Activated CD4-positive, alpha-beta T cell treated with anti-CD3 and anti-CD28 coated beads, Interleukin-2, amount 50 U/mL, for 48 hours (primary cell): ENCODE measurements at places on chromosomes 4 and X.

- no peak for DNase-seq
Measured at GRCh38 chr4:111934314-111934713, 210.9 kb upstream of the FAM241A start.

DNA sequence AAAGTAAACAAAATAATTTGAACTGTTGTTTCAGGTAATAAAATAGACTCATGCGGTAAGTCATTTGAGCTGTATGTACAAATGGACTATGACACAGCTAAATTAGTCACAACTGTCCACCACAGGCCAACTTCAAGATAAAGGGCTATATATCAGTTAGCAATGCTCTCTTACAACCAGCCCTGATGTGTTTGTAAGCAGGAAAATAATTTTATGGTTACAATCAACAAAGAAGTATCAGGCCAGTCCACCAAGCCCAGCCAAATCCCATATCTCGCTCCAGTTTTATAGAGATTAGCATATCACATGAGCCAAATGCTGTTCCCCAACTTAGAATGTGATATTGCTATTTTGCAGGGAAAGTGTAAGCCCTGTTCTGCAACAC lies 511 bp upstream of the DUSP21 start:
- no peak for DNase-seq

- DNase-seq = no peak
Measured at GRCh38 chr4:95450294-95450693, 98.5 kb downstream of the UNC5C start.

- no peak for DNase-seq
Measured at GRCh38 chrX:30951003-30951402, 61.9 kb upstream of the TAB3 start.

GRCh38 chr4:91448668-91449330 lies 855.0 kb upstream of the GRID2 start:
- DNase-seq = no peak

DNA sequence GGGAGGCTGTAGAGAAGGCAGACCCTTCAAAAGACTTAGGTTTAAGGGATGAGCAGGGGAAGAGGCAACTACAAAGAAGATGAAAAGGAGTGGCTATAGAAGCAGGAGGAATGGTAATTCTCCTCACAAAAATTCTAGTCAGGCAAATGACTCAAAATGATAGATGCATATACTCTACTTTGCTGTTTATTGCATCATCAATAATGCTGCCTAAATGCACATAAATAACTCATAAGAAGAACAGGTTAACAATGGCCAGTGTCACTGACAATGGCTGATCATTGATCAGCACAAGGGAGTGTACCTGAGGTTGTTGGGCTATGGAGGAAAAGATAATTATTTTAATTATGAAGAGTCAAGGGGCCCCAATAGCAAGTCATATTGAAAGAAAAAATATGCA lies 184.7 kb upstream of the ETNPPL start:
- DNase-seq = no peak

GRCh38 chr4:34253239-34253638 lies 1991.1 kb downstream of the ARAP2 start:
- no peak for DNase-seq

GRCh38 chr4:53647547-53647946 lies 56.3 kb upstream of the LNX1 start:
- no peak for DNase-seq

GRCh38 chr4:10346023-10346422 lies 111.2 kb downstream of the ZNF518B start:
- no peak for DNase-seq

DNA sequence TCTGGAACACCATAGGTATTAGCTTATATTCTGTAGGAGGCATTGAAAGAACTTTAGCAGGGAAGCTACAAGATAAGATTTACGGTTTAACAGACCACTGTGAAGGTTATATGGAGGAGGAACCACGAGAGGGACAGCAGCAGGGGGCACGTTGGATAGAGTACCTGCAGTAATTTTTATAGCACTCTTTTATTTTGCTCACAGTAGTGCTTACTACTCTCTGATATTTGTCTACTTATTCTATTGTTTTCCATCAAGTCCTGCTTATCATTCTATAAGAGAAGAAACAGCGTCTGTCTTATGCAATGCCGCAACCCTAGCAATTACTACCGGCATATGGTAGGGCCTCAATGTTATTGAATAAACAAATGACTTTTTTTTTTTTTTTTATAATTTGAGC lies 122.5 kb downstream of the PCDH7 start:
- DNase-seq = no peak

GRCh38 chr4:184313702-184314659 lies 96.3 kb upstream of the ENPP6 start:
- no peak for DNase-seq

DNA sequence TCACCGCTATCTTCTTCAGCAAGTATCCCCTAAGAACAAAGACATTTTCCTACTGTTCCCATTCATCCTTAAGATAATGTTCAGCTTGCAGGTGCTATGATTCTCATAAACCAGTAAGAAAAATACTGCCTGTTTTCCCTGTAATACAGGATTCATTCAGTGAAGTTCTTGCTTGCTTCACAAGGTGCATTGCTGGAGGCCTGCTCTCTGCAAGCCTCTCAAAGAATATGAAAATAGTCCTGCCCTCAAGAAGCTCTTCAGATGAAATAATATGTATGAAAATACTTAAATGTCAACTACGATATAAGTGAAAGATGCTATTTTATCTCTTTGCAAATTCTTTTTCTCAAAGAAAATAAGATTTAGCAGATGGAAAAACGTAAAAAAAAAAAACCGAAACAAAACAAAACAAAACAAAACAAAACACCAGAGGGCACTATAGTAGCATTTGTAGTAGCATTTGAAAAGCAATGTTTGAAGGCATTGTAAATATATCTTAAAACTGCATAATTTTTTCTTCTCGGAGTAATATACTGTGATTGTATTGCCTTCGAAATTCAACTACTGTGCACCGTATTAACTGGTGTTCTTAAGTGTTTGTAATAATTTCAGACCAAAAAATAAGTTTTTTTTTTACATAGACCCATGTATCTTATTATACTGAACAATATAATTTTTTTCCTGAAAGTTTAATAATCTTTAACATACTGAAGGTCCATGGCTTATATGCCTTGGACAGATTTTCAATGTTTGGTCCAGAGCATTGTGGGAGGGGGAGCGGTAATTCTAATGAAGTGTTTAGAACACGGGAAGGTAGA lies 26.0 kb downstream of the ADH4 start:
- no peak for DNase-seq

GRCh38 chr4:182531555-182532162 lies 288.5 kb downstream of the TENM3 start:
- no peak for DNase-seq

DNA sequence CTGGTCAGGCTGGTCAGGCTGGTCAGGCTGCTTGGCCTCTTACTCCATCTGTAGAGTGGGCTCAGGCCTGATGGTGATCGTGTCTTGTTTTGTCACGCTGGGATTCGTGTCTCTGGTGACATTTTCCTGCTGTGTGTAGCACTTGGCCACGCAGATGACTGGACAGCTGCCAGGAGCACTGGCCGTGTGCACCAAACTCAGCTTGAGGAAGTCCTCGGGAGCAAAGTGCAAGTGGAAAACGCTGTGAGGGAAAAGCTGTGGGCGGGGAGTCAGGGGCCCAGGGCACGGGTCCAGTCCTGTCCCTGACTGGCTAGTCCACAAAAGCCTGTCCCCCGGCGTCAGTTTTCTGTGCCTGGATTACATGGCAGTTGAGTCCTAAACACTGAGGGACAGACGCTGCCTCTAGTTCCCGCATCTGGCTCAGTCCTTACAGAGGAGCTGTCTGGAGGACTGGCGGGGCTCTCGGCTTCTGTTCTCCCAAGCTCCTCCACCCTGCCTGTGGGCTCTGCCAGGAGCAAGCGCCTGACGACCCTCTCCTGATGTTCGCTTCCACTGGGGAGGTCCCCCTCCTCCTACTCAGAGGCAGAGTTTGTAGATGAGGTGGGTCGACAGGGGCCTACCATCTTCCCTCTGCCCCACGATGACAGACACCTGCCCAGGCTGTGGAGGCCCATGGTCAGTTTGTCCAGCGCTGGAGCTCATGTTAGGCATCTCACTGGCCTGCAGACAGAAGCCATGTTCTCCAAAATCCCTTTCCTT lies 35.9 kb upstream of the GRPEL1 start:
- peak; percentile 2 for DNase-seq

GRCh38 chr4:17317526-17317925 lies 194.4 kb downstream of the QDPR start:
- no peak for DNase-seq

DNA sequence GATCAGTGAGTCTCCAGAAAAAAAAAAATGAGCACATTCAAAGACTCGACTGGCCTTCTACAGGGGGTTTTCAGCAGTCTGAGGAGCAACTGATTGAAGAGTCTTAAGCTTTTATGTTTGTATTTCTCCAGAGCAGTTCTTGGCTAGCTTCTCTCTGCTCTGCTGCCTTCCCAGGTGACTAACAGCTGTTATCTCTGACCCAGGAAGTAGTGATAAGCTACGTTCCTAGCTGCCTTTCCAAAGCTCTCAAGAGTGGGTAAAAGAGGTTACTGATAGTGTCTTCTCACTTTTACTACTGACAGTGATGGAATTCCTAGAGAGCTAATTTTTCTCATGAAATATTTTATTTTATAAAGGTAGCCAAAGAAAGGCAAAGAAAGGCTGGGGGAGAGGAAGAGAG lies 66.6 kb downstream of the ENOX2 start:
- no peak for DNase-seq

DNA sequence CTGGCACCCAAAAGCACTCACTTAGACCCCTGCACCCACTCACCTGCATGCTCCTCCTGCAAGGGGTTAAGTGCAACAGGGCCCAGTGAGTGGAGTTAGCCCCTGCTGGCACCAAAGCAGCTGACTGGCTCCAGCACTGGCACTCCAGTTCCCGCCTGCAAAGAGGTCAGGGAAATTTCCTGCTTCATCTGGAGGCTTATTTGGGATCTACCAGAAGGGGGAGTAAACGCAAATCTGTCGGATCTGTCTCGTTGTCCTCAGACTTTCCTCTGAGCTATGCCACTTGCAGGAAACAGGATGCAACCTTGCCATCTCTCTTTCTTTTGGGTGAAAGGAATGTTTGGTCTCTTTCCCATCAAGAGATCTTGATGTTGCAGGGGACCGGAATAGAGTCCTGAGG lies 435.6 kb downstream of the PCDH10 start:
- DNase-seq = no peak

DNA sequence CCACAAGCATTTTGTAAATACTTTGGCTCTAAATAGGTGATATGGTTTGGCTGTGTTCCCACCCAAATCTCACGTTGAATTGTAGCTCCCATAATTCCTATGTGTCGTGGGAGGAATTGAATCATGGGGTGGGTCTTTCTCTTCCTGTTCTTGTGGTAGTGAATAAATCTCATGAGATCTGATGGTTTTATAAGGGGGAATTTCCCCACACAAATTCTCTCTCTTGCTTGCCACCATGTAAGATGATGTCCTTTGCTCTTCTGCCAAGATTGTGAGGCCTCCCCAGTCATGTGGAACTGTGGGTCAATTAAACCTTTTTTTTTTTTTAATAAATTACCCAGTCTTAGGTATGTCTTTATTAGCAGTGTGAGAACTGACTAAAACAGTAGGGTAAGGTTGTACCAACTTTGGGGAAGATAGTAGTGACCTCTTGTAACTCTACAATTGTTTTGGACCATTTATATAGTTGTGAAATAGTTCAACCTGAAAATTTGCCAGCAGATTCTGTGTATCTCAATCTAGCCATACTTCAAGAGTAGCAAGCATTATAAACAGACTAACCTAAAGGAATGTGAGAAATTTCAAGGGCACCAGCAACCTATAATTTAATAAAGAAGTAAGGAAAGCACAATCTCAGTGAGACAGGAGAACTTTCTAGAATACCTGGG lies 727.8 kb downstream of the GRID2 start:
- DNase-seq = no peak

DNA sequence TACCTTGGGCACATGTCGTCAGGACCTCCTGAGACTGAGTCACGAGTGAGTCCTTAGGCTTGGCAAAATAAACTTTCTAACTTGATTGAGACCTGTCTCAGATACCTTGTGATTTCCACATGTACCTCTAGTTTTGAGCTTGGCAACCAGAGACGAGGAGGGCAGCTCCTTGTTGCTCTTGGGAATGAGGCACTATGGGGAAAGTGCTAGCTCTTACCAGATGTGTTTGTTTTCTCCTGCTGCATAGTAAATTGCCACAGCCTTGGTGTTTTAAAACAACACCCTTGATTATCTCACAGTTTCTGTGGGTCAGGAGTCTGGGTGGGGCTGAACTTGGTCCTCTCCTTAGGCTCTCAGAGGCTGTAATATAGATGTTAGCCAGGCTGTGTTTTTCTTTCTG lies 59.1 kb upstream of the MAML3 start:
- DNase-seq = no peak

- no peak for DNase-seq
Measured at GRCh38 chr4:185865901-185866328, 53.9 kb upstream of the SORBS2 start.

DNA sequence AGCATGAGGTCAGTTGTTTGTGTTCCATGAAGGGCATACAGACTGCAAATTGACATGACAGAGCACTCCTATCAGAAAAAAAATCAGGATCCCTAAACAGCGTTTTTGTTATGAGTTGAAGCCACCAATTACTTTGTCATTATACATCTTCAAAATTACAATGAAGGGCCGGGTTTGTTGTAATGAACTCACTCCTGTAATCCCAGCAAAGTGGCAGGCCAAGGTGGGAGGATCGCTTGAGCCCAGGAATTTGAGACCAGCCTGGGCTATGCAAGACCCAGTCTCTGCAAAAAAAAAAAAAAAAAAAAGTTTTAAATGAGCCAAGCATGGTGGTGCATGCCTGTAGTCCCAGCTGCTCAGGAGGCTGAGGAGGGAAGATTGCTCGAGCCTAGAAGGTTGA lies 3.5 kb upstream of the DCTD start:
- DNase-seq = no peak

DNA sequence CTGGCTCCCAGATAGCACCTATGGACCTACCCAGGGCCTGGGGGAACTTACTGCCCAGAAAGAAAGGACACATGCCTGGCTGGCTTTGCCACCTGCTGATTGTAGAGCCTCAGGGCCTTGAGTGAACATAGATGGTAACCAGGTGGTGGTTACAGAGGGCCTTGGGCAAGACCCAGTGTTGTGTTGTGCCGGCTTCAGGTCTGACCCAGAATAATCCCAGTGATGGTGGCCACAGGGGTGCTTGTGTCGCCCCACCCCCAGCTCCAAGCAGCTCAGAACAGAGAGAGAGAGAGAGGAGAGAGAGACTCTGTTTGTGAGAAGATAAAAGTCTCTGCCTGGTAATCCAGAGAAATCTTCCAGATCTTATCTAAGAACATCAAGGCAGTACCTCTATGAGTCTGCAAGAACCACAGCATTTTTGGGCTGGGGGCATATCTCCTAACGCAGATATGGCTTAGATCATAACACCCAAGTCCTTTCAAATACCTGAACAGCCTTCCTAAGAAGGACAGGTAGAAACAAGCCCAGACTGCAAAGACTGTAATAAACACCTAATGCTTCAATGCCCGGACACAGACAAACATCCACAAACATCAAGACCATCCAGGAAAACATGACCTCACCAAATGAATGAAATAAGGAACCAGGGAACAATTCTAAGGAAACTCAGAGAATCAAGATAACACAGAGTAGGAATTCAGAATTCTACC lies 16.3 kb upstream of the RP2 start:
- no peak for DNase-seq
